ENCODE measurements at places on chromosomes 12 and 14.

GRCh38 chr14:95314609-95315008 lies 5.1 kb downstream of the CLMN start:
- DNase-seq, result no peak

GRCh38 chr14:91344096-91344495 lies 73.5 kb downstream of the CCDC88C start:
- DNase-seq, result no peak

DNA sequence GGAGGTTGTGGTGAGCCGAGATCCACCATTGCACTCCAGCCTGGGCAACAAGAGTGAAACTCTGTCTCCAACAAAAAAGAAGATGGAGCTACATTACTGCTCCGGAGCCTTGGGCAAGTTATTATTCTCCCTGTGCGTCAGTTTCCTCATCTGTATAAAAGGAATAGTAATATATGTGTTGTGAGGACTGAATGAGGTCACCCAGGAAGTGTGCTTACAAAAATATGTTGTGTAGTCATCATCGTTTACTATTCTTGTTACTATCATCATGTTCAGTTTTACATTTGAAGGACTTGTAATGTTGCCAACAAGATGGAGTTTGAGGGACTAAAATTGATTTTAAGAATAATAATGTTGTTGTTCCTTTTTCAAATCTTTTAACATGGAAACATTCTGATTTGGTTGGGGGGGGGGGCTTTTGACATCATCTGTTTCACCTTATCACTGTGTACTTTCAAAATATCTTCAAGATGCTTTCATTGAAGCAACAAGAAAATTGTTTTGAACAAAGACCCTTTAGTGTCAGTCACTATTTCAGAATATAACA lies 156.8 kb downstream of the PDE3A start:
- no peak for DNase-seq

DNA sequence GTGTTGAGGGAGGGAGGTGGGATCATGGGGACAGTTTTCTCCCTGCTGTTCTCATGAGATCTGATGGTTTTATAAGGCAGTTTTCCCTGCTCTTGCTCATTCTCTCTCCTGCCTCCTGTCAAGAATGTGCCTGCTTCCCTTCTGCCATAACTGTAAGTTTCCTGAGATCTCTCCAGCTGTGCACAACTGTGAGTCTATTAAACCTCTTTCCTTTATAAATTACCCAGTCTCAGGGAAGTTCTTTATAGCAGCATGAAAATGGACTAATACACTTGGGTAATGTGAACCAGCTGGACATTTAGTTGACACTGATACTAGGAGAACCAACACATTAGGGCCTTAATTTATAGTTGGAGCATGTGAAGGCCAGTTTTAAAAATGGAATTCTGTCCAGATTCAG lies 12.4 kb upstream of the CCDC91 start:
- DNase-seq, result no peak

DNA sequence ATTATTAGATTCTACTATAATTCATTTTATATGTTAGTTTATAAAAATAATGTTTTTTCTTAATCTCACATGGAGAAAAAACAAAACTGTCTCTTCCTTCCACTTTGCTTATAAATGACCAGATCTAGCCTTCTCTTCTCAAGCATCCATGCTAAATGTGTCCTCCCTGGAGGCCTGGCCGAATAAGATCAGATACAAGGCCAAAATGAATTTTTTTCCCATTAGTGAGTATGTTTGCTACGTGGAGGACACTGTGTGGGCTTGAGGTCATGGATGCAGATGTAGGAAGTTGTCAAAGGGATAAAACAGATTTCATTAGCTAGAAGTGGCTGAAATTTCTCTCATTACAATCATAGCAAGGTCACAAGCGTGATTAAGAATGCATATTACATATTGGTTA lies 1244.9 kb upstream of the SEL1L start:
- no peak for DNase-seq

DNA sequence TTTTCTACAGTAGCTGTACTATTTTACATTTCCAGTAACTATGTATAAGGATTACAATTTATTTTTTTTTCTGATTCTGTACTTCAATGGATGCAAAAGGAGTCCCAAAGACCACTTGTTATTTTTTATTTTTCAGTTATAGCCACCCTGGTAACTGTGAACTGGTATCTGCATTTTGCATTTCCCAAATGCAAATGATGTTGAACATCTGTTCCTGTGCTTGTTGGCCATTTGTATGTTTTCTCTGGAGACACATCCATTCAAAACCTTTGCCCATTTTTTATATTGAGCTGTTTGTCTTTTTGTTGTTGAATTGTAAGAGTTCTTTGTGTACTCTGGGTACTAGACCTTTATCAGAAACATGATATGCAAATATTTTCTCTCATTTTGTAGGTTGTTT lies 485.6 kb downstream of the LRIG3 start:
- DNase-seq, result no peak

GRCh38 chr12:41511247-41511646 lies 323.1 kb downstream of the PDZRN4 start:
- DNase-seq, result no peak

GRCh38 chr12:110853836-110854235 lies 7.0 kb downstream of the CCDC63 start:
- no peak for DNase-seq

DNA sequence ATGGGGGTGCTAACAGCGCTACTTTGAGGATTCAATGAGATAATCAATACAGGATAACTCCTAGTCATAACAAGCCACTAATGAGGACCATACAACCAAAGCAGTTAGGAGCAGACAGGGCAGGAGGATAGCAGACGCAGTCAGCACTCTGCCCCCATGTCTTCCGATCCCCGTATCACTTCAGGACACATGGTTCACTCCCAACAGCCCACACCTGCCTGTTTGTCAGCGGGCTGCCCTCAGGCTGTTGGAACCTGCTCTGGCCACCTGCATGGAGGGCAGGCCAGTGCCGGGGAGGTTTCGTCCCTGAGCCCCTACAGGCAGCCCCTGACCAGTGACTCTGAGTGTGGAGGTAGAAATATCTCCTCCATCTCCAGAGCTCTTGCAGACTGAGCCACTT lies 37.1 kb upstream of the LTBP2 start:
- DNase-seq, result no peak

GRCh38 chr12:53938326-53939140 lies at the start of gene HOXC13:
HOXC13 (plus strand) TSS chr12:53938831; CDS start chr12:53938907, 76 bp downstream.
- peak; percentile 41 for DNase-seq

DNA sequence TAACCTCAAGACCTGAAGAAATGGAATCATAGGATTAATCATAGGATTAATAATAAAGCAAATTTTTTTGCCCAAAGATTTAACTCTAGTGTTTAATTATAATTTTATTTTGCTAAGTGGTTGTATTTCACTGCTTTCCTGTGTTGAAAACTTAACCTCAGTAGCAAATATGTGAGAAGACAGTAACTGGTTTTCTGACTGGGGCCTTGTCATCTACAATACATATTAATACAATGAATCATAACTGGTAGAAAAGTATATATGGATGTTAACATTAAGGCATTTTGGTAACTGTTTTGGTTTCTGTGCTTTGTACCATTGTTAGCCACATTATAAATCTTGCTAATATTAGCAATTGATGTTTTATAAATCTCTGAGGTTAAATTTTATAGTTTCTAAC lies 92.2 kb downstream of the ACSS3 start:
- no peak for DNase-seq

DNA sequence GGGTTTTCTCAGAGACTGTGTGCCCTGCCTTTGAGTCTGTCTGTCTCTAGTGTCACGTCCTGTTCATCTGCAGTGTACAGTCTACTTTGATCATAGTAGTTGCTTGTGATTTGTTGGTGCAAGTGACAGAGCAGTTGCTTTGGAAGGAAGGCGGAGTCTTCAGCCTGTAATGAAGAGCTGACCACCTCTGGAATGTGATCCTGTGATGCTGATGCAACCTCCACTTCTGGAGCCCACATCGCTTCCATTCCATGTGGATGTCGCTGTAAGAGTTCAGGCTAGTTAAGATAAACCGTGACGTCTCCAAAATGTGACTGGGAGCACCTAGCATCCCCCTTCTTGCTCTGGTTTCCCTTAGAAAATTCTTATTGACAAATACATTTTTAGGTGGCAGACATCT lies 51.8 kb downstream of the PELI2 start:
- no peak for DNase-seq

GRCh38 chr14:52342849-52343596 lies 28.9 kb downstream of the PTGER2 start:
- DNase-seq, result no peak

DNA sequence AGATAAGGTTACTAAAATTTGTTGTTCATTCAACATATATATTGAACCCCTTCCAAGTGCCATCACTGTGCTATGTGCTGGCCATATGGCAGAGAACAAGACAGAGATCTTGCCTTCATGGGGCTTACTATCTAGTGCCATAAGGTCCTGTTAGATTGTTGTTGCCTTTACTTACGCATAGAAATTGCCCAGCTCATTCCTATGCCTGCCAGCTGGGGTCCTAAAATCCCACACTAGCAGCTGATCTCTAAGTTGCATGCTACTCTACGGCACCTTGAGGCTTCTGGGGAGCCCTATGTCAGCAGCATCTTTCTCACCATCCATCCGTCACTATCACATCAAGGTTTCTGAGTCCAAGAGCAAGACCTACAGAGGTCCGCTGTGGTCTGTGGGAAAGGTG lies 1.4 kb upstream of the KCNK10 start:
- DNase-seq, result no peak

GRCh38 chr12:112443916-112444315 lies 25.2 kb downstream of the PTPN11 start:
- DNase-seq, result no peak

DNA sequence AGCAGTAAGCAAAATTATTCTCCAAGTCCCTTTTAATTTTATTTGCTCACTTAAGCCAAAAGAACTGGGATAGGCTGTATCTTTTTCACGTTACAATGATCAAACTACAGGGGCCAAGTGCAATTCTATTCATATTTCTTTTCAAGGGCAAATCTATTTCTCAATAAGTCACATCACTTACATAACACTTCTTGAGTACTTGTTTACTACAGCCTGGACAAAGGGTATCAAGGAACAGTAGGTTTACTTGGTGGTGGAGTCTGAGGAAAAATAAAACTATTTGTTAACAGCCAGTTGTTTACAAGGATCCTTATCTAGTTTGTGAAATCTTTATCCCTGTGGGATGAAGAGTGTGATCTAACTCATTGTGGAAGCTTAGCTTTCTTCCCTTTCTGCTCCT lies 72.1 kb downstream of the PDE3A start:
- DNase-seq, result no peak

GRCh38 chr12:47121146-47121545 lies 41.4 kb upstream of the AMIGO2 start:
- DNase-seq, result no peak

- no peak for DNase-seq
Observed at GRCh38 chr14:23093104-23093503, 1.8 kb downstream of the ACIN1 start.

DNA sequence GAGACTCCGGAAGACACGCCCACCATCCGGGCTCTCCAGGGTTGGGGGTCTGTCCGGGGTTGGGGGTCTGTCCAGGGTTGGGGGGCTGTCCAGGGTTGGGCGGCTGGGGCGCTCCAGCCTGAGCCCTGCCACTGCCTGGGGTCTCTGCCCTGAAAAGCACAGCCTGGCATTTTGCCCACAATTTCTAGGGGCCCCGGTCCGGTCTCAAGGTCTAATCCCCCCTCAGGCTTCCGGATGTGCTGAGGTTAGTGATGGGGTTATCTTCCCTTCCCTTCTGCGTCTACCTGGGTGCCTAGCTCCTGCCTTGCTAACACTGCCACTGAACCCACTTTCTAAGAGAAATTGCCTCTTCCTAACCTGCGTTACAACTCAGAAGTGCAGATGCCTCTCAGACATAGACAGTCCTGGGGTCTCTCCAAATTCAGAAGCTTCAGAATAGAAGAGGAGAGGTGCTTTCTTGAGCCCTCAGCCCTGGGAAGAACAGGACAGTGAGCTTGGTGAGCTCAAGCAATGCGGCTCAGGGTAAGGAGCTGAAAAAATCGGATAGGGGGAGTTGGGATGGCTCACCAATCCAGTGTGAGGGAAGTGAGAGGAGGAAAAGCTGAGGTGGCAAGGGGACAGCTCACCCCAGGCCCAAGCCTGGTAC lies 5.7 kb downstream of the LHX5 start:
- DNase-seq, result no peak

DNA sequence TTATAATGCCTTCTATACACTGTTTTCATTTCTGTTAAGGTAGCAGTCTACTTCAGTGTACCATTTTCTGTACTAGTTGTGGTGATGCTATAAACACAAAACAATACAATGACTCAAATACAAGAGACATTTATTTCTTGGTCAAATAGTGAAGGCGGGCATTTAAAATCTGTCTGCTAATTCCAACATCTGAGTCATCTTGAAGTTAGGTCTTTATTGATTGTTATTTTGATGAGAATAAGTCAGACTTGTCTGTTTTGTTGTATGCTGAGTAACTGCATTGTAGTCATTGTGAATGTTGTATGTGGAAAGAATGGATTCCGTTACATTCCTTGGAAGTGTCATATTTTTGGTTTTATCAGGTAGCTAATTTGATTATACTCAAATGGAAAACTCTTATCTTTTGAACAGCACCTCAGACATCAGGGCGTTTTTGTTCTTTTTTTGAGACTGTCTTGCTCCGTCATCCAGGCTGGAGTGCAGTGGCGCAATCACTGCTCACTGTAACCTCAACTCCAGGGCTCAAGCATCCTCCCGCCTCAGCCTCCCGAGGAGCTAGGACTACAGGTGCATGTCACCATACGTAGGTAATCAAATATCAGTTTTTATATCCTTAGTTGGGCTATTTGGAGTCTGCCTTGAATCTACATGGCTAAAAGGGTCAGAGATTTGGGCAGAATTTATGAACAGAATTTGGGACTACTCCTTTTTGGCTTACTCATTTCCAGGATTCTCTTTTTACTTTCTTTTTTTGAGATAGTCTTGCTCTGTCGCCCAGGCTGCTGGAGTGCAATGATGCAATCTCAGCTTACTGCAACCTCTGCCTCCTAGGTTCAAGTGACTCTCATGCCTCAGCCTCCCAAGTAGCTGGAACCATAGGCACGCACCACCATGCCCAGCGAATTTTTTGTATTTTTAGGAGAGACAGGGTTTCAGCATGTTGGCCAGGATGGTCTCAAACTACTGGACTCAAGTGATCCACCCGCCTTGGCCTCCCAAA lies 56.8 kb downstream of the PAPLN start:
- no peak for DNase-seq

DNA sequence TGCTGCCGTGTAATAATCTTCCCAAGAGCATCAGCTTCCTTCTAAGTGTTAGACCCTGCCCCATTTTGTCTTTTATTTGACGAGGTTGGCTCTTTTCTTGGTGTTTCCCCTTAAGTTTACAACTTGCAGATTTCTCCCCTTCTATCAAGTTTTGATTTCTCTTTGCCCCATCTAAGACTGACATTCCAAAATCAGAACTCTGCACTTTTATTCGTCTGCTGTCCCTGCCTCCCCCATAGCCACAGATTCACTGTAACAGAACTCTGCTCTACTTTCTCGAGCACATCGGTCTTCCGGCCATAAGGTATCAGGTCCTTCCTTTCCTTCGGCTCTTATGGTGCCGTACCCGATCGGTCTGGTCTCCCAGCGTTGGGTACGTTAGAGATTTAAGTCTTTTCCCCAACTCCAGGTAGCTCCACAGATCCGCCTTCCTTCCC lies 563 bp downstream of the DCP1B start:
- no peak for DNase-seq

GRCh38 chr14:51630987-51631386 lies 20.7 kb upstream of the FRMD6 start:
- no peak for DNase-seq
